ENCODE measurements at places on chromosomes 7 and 10.

GRCh38 chr7:155206318-155207020 lies 91.2 kb upstream of the INSIG1 start:
- peak; percentile 78 for DNase-seq

- no peak for DNase-seq
These were observed 8.2 kb upstream of the NPFFR1 start for GRCh38 chr10:70292004-70292403.

DNA sequence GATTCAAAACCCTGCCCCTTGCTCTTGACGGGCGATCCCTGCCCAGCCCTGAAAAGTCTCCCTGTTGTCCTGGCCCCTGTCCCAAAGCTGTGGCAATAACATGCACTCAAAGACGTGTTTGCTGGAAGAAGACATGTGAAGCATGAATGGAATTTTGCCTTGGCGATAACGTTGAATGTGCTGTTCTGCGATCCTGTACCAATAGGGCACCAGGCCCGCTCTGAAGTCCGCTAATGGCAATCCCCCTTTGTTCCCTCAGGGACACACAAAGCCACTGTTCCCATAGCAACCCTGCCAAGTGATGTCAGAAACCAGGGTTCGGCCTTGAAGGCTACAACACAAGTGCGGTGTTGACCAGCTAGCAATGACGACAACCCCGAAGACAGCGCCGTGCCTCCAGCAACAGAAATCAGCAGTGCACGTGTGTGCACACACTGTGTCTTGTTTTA lies 284.6 kb downstream of the KLF6 start:
- DNase-seq: no peak

DNA sequence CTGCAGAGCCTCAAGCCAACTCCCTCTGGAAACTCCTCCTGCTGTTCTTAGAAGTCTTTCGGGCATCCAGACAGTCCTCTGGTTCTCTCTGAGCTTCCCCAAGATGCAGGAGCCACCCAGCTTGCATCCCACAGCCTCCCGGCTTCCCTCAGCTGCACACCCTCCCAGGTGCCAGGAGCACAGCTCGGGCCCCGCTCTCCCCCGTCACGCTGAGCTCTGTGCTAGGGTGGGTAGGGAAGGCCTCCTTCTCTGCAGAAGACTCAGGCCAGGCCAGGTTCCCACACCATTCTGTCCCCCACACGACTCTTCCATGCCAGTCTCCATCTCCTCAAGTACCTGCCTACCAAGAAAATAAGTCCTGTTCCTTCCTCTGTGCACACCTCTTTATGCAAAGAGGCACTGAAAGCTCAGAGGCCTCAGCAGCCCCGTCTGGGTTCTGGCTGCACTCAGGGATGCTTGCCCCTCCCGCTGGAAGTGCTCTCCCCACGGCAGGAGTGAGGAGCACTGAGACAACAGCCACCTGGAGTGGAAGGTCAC lies 537.1 kb downstream of the PTPRN2 start:
- DNase-seq: no peak

DNA sequence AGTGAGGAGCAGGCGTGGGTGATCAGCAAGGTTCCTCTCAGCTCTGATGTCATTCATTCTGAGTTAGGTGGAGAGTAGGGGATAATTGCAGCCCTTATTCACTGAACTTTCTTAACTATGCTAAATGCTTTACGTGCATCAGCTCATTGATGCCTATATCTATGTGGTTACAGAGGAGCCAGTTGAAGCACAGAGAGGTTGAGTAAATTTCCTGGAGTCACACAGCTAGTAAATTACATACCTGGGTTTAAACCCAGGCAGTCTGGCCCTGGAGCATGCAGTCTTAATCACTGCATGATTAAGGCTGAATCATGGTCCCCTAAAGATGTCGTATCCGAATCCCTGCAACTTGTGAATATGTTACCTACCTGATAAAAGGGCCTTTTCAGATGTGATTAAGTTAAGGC lies 99.6 kb downstream of the GRK5 start:
- no peak for DNase-seq

GRCh38 chr10:47369251-47369894 lies 14.7 kb downstream of the ZNF488 start:
- no peak for DNase-seq

GRCh38 chr7:16991551-16991950 lies 109.8 kb upstream of the AGR3 start:
- DNase-seq: no peak

DNA sequence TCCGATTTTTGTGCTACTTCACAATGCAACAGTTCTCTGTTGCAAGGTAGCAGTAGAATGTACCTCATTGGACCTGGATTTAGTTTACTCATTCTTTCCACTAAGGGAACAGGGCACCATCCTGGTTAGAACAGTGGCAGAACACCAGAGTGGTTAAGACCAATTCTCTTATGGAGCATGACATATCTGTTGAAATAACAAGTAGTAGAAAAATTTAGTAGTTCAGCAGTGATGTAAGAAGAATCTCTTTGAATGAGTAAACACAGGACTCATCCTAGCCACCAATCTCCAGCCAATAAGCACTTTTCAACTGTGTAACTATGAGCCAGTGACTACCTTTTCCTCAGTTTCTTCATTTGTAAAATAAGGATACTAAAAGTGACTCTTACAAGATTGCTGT lies 2.4 kb downstream of the ANKRD22 start:
- DNase-seq: no peak

GRCh38 chr7:102260856-102261255 lies 25.8 kb upstream of the SH2B2 start:
- DNase-seq: no peak

DNA sequence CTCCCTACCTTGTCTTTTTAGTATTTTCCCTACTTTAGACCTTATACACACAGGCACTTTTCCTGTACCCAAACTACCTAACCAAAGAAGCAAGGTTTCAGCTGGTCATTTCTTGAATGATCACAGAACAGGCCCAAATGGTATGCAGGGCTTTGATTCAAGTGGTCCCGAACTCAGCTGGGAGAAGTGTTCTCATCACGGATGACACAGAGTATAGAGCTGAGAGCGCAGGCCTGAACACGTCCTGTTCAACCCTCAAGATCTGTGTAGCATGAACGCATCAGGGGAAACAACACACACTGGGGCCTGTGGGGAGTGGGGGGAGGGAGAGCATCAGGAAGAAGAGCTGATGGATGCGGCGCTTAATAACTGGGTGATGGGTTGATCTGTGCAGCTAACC lies 318.2 kb downstream of the SFMBT2 start:
- no peak for DNase-seq

- DNase-seq: peak; percentile 26
These were observed 659 bp downstream of the OPTN start for GRCh38 chr10:13100349-13101294.

GRCh38 chr7:143410521-143411004 lies 1.9 kb upstream of the EPHA1 start:
- DNase-seq: no peak

DNA sequence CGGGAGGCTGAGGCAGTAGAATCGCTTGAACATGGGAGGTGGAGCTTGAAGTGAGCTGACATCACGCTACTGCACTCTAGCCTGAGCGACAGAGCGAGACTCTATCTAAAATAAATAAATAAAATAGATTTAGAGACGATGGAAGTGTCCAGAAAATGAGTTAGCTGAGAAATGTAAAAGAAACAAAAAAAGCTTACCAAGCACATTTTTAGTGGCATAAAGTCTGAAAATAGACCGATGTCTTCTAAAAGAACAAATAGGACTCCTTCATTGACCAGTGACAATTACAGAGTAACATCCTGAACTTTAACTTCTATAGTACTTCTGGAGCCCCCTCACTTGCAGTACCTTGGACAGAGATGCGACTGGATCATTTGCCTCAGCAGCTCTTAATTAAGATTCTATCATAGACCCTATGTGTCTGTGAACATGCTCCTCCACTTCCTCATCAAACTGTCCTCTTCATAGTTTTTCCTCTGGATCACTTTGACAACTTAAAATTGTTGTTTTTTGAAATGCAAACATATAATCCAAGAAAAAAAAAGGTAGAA lies 25.2 kb upstream of the SRPK2 start:
- no peak for DNase-seq

DNA sequence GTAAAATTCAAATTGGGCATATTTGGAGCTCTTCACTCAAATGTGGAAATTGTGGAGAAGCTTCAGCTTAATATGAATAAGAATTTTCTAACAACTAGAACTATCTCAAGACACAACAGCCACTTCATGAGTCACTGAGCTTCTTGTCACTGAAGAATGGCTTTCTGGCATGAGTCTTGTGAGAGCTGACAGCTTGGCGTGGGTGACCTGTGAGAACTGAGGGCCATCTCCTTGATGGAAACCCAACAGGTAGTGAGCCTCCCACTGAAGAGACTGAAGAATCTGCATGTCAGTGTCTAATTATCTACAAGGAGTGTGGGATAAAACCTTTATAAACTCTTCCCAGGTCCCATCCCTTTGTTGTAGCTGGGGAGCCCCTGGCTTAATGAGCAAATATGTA lies 66.0 kb downstream of the CLEC2L start:
- DNase-seq: no peak

GRCh38 chr7:139111811-139112301 lies 2.3 kb upstream of the ZC3HAV1 start:
- DNase-seq: no peak

DNA sequence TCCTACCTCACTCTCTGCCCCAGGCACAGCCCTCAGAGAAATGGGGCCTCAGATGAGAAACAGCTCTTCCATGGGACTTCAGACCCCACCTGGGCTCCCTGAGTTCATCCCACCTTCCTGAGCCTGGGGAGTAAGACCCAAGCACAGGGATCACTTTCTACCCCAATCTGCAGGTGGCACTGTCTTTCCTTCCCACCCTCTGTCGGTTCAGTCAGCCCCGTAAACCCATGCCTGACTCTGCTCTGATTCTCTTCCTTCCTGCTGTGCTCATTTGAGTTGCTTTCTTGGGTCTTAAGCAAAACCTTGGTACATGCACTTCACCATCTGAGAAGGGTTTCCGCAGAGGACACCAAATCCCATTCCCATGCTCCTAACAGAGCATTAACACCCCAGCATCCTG lies 306.4 kb upstream of the CDC14C start:
- DNase-seq: no peak

DNA sequence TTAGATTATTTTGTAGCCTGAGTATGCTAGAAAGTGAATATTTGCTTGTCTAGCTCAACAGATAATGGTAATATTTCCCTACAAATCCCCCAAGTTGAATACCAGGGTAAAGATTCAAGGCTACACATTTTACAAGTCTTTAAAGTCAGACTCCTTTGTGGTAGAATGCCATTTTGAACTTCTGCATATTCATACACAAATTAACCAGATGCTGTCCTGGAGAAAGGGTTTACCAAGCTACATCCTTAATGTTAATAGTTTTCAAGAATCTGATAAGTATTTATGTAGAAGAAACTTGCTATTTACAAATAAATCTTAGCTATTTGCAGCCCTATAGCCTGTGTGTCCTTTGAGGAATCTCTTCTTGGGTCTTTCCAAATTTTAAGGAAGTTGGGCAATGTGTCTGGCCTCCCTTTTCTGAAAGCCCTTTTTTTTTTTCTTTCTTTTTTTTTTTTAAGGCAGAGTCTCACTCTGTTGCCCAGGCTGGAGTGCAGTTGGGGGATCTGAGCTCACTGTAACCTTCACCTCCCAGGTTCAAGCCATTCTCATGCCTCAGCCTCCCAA lies 82.6 kb downstream of the CPEB3 start:
- no peak for DNase-seq

- DNase-seq: no peak
These were observed 81.0 kb upstream of the LRRC4 start for GRCh38 chr7:128112018-128112780.

DNA sequence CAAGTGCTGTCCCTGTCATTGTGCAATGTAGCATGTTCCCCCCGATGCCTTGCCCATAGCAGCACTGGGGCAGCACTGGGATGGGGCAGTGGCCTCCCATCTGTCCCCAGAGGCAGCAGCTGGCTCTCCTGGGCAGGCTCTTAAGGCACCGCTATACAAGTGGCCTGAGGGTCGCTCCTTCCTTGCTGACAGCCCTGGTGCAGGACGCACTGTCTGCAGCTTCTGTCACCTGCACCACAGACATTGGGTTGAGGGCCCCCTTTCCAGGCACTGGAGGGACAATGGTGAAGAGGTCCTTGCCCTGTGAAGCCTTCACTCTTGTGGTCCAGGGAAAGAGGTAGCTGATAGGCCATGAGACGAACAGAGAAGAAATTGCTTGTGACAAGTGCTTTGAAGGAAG lies 10.6 kb downstream of the CPSF4 start:
- no peak for DNase-seq

DNA sequence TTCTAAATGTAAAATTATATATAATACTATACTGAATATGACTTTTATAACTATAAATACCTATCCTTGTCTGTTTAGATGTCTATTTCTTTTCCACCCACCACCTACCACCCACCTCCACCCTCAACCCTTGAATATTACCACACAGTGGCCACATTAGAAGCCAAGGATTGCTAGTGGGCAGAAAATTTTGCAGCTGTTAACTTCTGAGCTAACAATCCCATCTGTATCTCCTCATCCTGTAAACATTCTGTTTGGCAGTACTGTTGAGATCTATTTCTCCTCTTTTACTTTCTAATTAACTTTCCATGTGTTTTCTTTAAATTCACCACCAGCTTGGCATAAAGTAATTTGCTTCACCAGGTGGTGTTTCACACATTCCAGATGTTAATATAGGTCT lies 281.1 kb upstream of the BMPER start:
- no peak for DNase-seq

- no peak for DNase-seq
These were observed 282.0 kb downstream of the ADK start for GRCh38 chr10:74432841-74433594.

- no peak for DNase-seq
These were observed 83.2 kb downstream of the HBP1 start for GRCh38 chr7:107251963-107252362.

- no peak for DNase-seq
These were observed 377.8 kb downstream of the SFMBT2 start for GRCh38 chr10:7033031-7033430.

- no peak for DNase-seq
These were observed 125.8 kb downstream of the CRPPA start for GRCh38 chr7:16295558-16295957.

DNA sequence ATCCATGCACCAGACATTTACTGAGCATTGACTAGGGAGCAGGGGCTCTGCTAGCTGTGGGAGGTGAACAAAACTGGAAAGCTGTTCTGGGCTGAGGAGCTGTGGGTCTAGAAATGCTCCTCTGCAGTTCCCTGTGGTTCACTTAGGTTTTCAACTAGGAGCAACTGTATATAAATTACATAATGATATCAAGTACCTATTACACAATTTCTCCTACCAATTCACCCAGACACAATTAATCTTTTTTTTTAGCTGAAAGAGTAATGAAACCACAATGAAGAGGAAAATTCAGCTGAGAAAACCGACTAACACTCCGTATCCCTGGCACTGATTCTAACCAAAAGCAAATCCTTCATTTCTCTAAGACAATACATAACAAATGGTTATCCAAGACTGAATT lies 39.4 kb downstream of the COL28A1 start:
- no peak for DNase-seq

- DNase-seq: no peak
These were observed 128.7 kb upstream of the LYZL1 start for GRCh38 chr10:29160150-29160617.
